ENCODE measurements at places on chromosomes 2 and 18. TPM values are rescaled to one million over a fixed set of nuclear protein-coding genes. Genes with fewer than 3 reads are reported as not detected.

DNA sequence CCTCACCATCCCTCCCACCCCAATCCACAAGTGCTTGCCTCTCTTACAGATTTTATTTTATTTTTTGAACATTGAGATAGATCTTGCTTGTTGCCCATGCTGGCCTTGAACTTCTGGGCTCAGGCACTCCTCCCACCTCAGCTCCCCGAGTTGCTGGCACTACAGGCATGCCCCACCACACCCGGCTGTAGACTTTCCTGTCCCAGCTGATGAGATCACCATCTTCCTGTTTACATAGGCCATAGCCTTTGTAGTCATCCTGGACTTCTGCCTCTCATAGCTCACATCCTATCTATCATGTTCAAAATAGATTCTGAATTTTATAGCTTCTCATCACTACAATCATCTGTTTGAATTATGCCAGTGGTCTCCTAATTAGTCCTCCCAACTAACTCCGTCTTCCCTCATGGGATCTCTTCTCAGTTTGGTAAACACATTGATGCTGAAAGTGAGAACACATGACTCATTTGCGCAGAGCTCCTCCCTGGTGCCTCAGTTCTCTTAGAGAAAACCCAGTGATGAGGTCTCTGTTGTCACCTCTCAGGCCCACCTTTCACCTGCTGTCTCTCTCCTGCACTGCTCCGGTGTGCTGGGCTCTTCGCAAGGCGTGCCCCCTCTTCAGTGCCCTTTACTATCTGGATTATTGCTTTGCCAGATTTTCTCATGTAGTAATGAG lies 243.0 kb downstream of the ZNF407 start:
- DNase-seq: no peak

The CD207 gene
- 0.33 TPM for total RNA-seq

The HADHA gene
- 156 TPM for total RNA-seq

The FLACC1 gene
- 2.9 TPM for total RNA-seq

All from breast epithelium (tissue), 4 donors.